ENCODE measurements at places on chromosomes 3 and 15.

DNA sequence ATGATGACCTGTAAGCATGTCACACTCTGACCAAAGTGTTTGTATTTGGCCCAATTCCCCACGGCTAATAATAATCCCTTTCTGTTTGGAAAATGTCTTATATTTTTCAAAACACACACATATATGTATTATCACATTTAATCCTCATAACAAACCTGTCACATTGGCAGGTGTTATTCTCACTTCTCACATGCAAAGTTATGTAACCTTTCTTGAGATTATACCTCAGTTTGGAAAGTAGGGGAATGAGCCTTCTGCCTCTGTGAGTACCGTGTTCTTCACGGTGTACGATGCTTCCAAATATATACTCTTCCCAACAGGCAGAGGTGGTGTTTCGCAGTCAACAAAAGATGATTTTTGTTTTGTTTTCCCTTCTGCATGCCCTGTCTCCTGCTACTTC lies 205.6 kb downstream of the TP63 start:
- DNase-seq, result no peak

DNA sequence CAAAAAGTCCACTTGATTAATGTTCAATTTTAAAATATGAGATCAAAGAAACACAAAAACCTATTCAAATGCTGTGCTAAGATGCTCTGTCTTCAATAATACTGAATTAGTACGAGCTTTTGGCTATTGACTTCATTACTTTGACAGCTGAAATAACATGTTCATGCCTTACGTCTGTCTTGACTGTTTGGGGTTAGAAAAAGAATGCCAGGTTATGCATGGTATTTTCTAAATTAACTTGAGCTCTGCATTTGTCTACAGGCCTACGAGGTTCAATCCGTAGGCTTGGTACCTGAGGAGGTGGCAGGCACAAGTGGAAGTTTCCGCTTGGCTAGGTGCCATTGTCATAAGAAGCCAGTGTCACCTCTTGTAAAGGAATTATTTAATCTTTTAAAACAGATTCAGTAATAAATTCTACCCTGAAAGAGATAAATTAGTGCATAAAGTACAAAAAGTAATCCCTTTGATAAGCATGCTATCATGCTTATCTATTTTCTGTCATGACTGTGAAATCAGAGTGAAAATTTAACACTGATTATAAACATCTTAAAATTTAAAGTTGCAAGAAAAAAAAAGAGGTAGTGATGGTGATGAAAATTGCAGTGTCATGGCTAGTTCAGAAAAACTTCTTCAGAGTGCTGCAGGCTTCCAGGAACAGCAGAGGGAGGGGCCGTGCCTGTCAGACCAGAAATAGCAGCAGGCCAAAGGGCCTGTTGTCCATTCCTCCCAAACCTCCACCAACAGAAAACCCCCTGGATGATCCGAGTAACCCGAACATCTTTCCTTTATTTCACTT lies 115.7 kb downstream of the ARRDC4 start:
- no peak for DNase-seq

- DNase-seq, result no peak
Observed at GRCh38 chr15:99496302-99496629, 69.5 kb upstream of the MEF2A start.

GRCh38 chr15:62989366-62990055 lies 53.0 kb upstream of the TPM1 start:
- DNase-seq, result no peak

- peak; percentile 82 for DNase-seq
Observed at GRCh38 chr3:14452740-14453710, 50.6 kb downstream of the SLC6A6 start.

GRCh38 chr15:38316311-38316710 lies 63.7 kb downstream of the SPRED1 start:
- DNase-seq, result no peak

DNA sequence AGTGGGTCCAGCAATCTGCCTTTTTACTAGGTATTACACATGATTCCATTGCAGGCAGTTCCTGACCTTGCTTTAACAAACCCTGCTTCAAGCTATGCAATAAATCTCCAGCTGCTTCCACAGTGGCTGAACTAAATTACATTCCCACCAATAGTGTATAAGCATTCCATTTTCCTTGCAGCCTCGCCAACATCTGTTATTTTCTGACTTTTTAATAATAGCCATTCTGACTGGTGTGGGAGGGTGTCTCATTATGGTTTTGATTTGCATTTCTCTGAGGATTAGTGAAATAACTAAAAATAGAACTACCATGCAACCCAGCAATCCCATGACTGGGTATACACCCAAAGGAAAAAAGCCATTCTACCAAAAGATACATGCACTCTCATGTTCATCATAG lies 36.4 kb upstream of the DNAJC13 start:
- no peak for DNase-seq

DNA sequence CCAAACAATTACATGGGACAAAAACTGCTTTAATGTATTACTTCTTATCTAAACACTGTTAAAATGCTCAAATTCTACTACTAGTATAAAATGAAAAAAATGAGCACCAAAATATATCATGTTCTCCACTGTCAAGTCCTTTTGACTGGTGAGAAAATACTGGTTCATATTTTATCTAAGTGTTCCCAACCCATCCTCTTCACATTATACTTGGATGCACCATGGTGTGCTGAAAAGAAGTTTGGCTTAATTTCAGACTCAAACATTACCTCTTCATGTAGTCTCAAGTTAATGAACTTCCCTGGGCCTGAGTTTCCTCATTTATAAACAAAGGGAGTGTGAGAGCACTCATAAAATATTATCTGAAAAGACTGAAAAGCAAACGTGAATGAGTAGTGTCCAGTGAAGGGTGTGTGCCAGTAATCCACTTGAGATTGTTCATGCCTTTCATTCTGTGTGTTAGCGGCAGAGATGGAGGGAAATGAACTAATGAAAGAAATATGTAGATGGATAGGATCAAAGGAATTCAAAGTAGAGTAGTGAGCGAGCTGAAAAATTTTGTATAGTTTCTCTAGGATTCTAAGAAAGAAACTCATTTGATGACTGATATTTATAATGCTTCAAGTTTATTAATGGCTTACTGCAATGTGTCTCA lies 263.2 kb downstream of the NLGN1 start:
- DNase-seq, result no peak

All from left kidney (tissue), 8 donors.